CD4-positive, alpha-beta T cell treated with Interleukin-17A for 1 hour (primary cell): ENCODE measurements at places on chromosomes 2 and 18.

- no peak for DNase-seq
Observed at GRCh38 chr2:236597629-236598028, 28.0 kb downstream of the ACKR3 start.

- DNase-seq = no peak
Observed at GRCh38 chr2:232942831-232943230, 70.2 kb downstream of the NGEF start.

DNA sequence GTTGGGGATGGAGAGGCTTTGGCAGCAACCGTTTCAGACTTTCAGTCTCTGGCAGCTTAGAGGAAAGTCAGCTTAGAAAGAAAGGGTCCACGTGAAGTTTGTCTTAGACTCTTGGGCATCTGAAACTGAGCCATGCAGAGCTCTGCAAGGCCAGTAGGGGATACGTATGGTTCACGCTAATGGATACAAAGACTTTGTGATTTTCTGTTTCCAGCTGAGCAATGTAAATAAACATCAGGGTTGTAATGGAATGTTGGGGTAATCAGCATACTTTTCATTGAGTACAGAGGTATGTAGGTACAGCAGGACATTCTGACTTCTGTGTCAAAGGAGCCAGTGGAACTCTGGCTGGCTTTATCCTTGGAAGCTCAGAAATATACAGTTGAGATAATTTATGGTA lies 31.0 kb downstream of the RALB start:
- no peak for DNase-seq

GRCh38 chr2:53131416-53131815 lies 636.2 kb upstream of the CHAC2 start:
- no peak for DNase-seq

- no peak for DNase-seq
Observed at GRCh38 chr2:224405412-224405811, 3.5 kb upstream of the FAM124B start.

GRCh38 chr2:21183726-21184125 lies 60.0 kb downstream of the TDRD15 start:
- DNase-seq = no peak

DNA sequence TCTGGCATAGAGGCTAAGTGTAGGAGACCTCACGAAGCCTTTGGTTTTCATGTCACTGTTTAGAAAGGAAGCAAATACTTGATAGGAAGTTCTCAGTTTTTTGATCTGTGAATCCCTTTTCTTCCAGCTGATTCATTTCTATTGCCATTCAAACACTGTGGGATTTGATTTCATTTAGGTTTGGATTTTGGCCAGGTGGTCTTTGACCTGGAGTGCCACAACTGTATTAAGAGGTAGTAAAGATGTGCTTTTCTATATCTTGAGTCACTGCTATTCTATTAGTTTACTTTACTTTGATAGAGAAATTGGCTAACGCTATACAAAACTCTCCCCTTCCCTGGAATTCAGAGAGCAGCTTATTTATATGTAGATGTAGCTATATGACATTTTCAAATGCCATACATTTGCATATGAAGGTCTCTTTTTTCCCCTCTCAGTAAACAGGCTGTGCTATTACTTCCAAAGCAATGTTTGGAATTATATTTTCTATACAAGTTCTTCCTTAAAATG lies 132.4 kb upstream of the CAVIN2 start:
- no peak for DNase-seq

GRCh38 chr2:203691149-203691548 lies 15.3 kb upstream of the CD28 start:
- no peak for DNase-seq

DNA sequence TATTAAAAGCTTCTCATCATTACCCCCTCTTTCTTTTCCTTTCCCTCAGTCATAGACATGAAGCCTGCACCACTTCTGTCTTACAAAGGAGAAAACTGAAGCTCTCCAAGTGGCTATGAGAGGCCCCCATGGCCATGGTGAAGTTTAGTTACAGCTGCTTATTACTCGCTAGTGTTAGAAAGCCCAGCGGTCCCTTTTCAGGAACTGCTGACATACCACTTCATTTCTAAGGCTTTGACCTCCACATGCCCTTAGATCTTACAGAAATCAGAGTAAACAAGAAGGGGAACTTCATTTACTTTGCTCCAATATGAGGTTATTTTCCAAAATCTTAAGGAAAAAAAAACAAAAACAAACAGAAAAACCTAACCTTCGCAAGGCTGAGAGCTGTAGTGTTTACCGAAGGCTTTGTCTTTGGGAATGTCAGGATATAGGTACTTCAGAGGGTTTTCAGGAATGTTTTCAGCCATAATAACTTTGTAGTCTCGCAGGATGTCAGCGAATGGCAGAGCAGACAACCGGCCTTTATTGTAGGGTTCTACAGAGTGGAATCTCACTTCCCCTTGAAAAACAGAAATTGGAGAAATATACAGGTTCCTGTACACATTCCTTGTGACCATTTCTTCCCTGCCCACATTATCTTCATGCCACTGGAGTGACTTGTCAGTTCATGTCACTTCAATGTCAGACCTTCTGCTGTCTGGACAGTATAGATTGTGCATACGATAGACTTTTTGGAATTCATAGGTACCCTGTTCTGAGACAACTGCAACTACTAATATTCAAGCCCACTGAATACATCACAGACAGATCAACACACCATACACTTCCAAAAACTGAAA lies 18.8 kb upstream of the STAT1 start:
- DNase-seq = no peak

GRCh38 chr2:182404975-182405561 lies 21.8 kb downstream of the PDE1A start:
- no peak for DNase-seq

GRCh38 chr18:6751222-6751621 lies 21.7 kb downstream of the ARHGAP28 start:
- DNase-seq = no peak

- DNase-seq = no peak
Observed at GRCh38 chr2:172969609-172970008, 106.0 kb upstream of the MAP3K20 start.

GRCh38 chr18:45413180-45413836 lies 202.0 kb upstream of the SLC14A2 start:
- no peak for DNase-seq

DNA sequence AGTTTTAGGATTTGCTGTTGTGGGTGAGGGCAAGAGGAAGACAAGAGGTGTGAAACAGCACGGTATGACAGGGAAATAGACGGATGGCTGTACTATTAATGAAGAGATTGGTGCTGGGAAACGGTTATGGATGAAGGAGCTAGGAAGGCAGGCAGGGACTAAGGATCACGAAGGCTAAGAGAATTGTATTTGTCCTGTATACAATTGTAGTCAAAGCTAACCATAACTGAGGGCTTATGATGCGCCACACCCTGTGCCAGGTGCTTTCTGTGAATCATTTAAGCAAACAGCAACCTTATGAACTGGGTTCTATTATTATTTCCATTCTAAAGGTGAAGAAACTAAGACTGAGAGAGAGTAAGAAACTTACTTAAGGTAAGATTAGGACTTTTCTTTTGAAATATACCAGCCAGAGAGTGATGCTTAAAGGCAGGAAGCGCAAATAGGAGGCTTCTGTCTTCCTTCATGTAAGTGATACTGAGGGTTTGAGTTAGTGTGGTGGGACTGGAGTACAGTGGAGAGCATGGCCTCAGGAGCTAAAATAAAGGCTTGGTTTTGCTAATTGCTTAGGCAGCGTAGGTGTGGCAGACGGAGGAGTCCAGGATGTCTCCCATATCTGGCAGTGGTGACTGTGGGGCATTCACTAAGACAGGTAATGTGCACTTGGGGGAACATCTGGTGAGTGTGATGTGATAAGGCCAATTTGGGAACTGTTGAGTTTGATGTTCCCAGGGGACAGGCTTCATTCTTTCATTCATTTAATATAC lies 85.8 kb downstream of the PLEKHM3 start:
- no peak for DNase-seq

DNA sequence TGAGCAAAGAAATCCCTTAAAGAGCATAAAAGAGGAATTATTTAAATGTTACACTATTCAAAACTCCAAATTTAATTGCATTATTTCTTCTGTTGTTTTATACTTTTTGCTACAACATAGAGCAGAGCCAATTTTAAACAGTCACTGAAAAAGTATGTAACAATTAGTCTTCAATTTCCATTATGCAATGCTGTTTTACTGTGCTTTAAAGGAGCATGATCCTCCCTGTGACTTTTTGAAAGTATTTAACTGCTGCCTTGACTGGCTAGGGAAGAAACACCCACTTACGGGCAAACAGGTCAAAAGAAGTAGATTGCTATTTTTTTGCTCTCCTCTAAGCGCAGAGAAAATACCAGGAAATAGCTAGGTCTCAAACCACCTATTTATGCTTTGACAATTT lies 217.4 kb upstream of the GCFC2 start:
- no peak for DNase-seq

DNA sequence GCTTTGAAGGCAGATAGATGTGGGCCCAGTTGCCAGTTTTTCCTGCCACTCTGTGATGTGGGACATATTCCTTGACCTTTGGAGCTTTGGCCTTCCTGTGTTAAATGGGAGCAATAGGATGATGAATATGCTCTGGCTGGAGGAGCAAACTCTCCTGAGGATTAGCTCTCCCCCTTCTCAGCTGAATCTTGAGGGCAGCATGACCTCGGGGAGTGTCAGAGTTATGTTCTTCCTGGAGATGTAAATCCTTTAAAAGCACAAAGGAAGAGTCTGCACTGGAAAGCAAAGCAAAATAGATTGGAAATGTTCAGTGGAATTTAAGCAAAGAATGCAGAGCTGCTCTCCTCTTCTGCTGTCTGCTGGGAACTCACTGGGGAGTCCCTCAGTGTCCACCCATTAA lies 160.1 kb downstream of the ALK start:
- no peak for DNase-seq

DNA sequence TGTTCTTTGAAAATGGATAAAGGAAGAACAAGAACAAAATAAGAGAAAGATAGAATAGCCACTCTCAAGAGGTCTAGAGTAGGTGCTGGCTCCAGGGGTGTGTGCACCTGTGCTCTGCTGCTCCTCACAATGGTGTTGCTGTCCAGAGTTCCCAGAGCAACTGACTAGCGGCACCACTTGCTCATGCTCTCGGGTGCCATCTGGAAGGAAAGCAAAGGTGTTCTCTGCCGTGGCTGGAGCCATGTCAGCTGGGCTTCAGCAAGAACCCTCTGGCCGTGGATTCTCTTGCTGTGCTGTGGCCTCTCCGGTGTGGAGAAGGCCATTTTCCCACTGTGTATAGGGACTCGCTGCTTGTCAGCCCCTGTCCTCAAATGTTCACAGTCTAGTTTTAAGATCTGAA lies 114.6 kb upstream of the TEX51 start:
- no peak for DNase-seq

GRCh38 chr2:84102274-84102673 lies 356.8 kb downstream of the SUCLG1 start:
- no peak for DNase-seq

DNA sequence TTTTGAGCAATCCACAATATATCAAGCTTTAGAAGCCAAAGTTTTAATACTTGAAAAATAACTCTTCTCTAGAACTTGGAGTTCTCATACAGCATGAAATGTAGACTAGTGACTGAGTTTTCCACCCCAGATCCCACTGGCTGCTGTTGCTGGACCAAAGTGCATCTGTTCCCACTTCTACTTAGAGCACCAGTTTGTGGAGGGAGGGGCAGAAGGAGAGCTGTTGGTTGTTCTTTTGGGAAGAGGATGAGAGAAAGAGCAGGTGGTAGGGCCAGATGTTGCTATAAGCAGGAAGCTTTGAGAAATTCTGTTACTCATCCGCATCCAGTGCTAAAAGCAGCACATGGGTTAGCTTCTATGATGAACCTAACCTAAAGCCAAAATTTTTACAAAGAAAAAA lies 59.0 kb downstream of the MBD2 start:
- DNase-seq = no peak

- DNase-seq = no peak
Observed at GRCh38 chr2:133674433-133675331, 106.4 kb upstream of the NCKAP5 start.

DNA sequence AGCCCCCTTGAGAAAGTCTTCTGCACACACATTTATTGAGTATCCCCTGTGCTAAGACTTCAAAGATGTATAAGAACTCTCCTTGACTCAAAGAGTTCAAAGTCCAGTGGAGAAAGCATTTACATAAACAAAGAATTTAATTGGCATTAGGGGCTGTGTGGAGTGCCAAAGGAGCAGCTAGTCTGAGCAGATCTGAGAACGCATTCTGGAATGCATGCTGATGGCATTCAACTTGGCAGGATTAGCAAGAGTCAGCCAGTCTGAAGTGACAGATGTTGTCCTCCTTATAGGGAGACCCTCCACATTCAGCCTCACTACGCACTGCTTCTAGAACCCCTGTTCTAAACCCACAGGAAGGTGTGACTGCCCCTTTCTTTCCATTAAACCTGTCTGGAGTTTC lies 191.5 kb downstream of the RAD51AP2 start:
- no peak for DNase-seq

- no peak for DNase-seq
Observed at GRCh38 chr2:191252699-191253098, 7.5 kb downstream of the MYO1B start.
